A375 (cell line): ENCODE measurements at places on chromosomes 16 and 17. TPM values are rescaled to one million over a fixed set of nuclear protein-coding genes. Genes with fewer than 3 reads are reported as not detected.

CNTD1 gene
- 0.34 TPM in 1 of 2 replicates, not detected in the other for total RNA-seq

RAPGEFL1 gene
- total RNA-seq: 7.0 TPM in 2 replicates

NOG gene
- 8.6 and 10.6 TPM in 2 replicates for total RNA-seq

TNFSF13 gene
- total RNA-seq: 0.90 and 1.5 TPM in 2 replicates

TOP2A gene
- total RNA-seq: 127 and 132 TPM in 2 replicates

ABCC3 gene
- 22.4 and 22.9 TPM in 2 replicates for total RNA-seq

SERPINF2 gene
- total RNA-seq: 0.49 and 0.98 TPM in 2 replicates

NME4 gene
- 226 and 246 TPM in 2 replicates for total RNA-seq

TRAF7 gene
- 71.3 and 72.5 TPM in 2 replicates for total RNA-seq

BEAN1 gene
- not detected in 2 replicates for total RNA-seq

RGS9 gene
- 1.8 and 2.2 TPM in 2 replicates for total RNA-seq
